ENCODE measurements at places on chromosomes 11 and 22.

- peak; percentile 99 for DNase-seq
These were observed 21.0 kb downstream of the FLI1 start for GRCh38 chr11:128714881-128715280.

- no peak for DNase-seq
These were observed 4.6 kb downstream of the SLC29A2 start for GRCh38 chr11:66366844-66367477.

- no peak for DNase-seq
These were observed 17.9 kb upstream of the ADA2 start for GRCh38 chr22:17237038-17237668.

DNA sequence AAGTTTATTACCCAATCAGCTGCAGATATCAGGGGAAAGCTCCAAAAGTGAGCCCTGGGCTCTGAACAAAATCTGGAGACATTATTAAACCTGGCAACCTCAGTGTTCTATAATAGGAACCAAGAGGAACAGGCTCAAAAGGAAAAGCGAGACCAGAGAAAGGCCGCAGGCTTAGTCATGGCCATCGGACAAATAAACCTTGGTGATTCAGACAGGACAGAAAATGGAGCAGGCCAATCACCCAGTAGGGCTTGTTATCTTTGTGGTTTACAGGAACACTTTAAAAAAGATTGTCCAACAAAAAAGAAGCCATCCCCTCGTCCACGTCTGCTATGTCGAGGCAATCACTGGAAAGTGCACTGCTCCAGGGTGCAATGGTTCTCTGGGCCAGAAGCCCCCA lies 7.7 kb upstream of the PANX1 start:
- no peak for DNase-seq

GRCh38 chr11:19355601-19356000 lies 114.9 kb upstream of the E2F8 start:
- no peak for DNase-seq

- DNase-seq: no peak
These were observed 212.7 kb upstream of the PGR start for GRCh38 chr11:101342307-101342706.

DNA sequence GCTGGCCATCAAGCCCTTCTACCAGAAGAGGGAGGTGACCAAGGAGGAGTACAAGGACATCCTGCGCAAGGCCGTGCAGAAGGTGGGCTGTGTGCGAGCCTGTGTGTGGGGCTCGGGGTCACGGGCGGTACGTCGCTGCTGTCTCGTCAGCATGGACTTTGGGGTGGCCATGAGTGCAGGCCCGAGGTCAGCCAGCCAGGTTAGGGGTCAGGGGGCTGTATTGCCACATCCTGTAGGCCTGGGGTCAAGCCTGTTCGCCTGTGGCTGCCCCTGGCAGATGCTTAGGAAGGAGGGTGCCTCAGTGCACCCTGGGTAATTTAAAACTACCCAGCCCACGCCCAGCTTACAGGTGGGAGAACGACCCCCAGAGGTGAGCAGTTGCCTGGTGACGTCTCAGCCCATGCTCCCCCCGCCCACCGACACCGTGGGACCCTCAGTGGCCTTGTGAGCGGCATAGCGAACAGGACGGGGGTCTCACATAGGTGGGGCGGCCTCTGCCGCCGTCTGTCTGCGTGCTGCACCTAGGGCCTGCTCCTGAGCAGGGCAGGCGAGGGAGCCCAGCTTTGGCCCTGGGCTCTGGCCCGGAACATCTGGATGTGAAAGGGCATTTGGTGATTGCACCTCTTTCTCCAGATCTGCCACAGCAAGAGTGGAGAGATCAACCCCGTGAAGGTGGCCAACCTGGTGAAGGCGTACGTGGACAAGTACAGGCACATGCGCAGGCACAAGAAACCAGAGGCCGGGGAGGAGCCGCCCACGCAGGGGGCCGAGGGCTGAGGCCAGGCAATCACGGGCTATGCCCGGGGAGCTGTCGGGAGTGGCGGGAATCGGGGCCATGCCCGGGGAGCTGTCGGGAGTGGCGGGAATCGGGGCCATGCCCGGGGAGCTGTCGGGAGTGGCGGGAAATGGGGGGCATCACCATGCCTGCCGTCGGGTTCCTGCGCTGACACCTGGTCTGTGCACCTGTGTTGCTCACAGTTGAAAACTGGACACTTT lies 4.5 kb downstream of the IRF7 start:
- DNase-seq: no peak

- DNase-seq: no peak
These were observed 9.0 kb upstream of the HTR3B start for GRCh38 chr11:113895367-113896155.

- no peak for DNase-seq
These were observed 257.0 kb upstream of the C11orf87 start for GRCh38 chr11:109165035-109165434.

DNA sequence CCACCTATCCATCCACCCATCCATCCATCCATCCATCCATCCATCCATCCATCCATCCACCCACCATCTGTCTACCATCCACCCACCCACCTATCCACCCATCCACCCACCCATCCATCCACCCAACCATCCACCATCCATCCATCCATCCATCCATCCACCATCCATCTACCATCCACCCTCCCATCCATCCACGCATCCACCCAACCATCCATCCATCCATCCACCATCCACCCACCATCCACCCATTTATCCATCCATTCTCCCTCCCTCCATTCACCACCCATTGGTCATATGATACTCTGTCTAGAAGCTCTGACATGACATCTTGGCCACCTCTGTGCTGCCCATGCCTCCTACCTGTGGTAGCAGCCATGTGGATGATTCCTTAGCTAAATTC lies 31.7 kb downstream of the MUC2 start:
- no peak for DNase-seq

- no peak for DNase-seq
These were observed 57.8 kb upstream of the PTPN5 start for GRCh38 chr11:18849406-18849805.

DNA sequence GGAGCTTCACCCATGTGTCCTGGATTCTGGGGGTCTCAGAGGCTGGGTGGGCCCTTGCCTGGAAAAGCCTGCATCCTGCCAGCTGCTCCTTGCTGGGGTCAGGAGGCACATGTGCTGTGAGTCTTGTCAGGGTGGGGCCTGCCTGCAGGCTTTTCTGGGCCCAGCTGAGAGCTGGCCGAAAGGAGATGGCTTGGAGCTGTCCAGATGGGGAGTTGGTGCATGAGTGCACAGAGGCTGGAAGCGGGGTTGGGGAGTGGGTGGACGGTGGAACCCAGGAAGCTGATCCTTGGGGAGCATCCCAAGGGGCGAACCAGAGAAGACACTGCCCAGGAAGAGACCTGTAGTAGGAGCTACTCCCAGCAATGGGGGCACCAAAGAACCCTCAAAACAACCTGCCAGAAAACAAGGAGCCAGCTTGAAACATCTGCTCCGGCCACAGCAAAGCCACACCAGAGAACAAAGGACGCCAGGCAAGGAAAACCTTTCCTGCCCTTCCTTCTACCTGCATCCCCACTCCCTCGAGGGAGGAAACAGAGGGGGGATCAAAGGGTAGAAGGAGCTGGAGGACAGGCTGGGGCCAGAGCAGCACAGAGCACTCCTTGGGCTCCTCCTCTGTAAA lies 8.2 kb upstream of the KCTD17 start:
- DNase-seq: no peak

- DNase-seq: no peak
These were observed 55.0 kb downstream of the MYH9 start for GRCh38 chr22:36332623-36333332.

DNA sequence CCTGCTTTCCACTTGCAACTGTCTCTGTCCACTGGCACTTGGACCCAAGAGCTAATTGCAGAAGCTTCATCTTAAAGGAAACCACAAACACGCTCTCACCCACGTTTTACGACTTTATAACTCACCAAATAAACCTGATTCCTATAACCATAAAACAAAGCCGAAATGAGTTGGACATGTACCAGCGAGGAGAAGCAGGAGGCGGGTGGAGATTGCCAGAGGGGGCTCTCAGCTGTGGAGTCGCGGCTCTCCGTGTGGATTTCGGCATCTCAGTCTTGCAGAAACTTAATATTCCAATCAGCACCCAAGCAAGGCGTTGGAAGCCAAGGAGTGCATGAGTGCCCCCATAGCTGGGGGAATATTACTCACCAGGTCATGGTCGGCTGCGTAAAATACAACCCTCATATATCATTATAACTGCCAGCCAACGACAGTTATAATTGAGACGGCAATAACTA lies 483.6 kb downstream of the MN1 start:
- peak; percentile 19 for DNase-seq

GRCh38 chr11:46334211-46334610 lies 13.1 kb upstream of the DGKZ start:
- DNase-seq: no peak

DNA sequence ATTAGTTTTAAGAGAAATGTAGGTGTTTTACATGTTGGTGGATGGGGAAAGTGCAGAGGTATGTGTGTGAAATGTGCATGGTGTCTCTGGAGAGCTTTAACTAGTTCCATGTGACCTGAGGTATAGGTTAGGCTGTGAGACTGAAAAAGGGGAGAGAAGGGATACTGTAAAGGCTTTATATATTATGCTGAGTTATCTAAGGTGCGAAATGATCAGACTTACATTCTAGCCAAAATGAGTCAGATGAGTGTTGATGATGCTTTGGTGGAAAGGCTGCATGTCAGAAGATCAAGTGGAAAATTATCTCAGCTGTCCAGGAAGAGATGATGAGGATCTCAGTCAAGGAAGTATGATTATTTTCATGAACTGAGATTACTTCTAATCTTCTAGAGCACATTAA lies 15.8 kb downstream of the ACAT1 start:
- no peak for DNase-seq

DNA sequence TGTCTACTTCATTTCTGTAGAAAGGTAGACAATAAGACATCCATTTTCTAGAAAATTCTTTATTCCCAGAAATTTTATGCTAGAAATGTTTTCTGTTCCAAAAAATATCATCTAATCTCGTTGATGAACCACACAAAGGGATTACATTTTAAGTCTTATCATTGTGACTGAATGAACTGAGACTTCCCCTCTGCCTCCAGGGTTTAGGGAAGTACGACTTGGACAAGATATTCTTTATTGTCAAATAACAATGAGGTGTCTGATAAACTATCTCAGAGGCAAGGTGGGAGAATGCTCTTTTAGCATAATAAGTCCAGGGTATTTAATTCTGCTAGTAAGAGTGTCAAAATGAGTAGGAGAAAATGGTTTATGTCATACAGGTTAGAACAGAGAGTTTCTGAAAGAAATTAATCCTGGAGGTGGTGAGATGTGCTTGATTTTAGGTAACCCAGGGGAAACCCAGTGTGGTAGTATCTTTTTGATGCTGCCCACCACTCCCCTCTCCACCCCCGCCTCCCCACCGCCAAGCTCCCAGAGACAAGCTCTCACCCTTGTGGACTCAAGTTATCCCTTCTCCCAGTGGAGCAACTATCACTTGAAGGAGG lies 100.6 kb downstream of the CD44 start:
- no peak for DNase-seq

DNA sequence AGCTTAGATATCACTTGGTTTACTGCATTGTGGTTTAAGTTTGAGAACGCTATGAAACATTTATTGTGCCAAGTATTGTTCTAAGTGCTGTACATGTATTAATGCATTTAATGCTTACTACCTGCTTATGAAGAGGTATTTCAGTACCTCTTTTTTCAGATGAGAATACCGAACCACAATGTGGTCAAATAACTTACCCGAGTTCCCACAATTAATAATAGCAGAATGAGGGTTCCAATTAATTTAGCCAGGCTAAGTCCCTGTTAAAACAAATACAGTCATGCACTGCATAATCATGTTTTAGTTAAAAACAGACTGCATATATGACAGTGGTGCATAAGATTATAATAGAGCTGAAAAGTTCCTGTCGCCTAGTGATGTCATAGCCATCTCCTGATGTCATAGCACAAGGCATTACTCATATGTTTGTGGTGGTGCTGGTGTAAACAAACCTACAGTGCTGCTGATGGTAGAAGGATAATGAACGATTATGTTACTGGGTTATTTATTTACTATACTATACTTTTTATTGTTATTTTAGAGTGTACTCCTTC lies 4.3 kb downstream of the ZC3H12C start:
- no peak for DNase-seq
